ENCODE measurements at places on chromosomes 2 and 18.

- DNase-seq, result no peak
Measured at GRCh38 chr2:134203175-134203574, 50.7 kb upstream of the MGAT5 start.

DNA sequence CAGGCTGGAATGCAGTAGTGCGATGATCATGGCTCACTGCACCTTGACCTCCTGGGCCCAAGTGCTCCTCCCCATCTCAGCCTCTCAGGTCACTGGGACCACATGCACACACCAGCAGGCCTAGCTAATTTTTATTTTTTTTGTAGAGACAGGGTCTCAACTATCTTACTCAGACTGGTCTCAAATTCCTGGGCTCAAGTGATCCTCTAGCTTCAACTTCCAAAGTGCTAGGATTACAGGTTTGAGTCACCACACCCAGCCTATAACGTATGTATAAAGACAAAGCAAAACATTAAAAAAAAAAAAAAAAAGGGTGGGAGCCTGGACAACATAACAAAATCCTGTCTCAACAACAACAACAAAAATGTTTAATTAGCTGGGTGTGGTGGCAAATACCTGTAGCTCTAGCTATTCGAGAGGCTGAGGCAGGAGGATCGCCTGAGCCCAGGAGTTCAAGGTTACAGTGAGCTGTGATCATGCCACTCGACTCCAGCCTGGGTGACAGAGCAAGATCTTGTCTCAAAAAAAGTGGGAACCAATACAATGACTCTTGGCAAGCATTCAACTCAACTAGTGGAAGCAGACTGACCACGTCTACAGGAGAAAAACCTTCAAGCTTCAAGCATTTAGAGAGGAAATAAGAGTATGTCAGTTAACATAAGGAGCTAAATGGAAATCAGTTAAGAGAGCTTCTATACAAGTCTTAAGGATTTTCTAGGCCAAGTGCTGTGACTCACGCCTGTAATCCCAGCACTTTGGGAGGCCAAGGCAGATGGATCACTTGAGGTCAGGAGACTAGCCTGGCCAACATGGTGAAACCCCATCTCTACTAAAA lies 2.6 kb downstream of the GTF3C2 start:
- no peak for DNase-seq

DNA sequence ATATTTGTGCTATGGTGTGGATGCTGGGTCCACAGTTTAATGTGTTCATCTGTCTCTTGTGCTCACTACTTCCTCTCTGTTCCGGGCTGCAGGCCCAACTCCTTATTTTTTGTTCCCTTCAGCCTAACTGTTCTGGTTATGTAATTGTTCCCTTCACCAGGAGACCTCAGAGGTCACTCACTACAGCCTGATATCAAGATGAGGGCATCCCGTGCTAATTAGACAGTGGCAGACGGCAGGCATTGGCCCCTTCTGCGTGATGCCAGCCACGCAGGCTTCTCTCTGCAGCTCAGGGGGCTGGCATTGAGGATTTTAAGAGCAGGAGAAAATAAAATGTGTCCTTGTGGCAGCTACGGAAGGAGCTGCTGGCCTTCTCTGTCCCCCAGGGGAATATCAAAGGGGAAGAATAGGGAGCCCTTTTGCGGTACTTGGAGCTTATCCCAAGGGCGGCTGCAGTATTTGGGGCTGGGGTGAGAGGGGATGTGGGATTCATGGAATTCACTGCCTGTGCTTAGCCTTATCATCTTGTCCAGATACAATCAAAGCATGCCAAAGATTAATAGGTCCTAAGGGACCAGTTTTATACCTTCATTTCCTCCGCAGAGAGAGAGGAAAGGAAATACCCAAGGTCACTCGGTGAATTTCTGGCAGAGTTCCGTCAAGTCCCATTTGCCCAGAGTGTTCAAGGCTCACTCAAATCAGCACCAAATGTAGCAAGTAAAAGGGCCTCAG lies 53.3 kb upstream of the TRIB2 start:
- no peak for DNase-seq

DNA sequence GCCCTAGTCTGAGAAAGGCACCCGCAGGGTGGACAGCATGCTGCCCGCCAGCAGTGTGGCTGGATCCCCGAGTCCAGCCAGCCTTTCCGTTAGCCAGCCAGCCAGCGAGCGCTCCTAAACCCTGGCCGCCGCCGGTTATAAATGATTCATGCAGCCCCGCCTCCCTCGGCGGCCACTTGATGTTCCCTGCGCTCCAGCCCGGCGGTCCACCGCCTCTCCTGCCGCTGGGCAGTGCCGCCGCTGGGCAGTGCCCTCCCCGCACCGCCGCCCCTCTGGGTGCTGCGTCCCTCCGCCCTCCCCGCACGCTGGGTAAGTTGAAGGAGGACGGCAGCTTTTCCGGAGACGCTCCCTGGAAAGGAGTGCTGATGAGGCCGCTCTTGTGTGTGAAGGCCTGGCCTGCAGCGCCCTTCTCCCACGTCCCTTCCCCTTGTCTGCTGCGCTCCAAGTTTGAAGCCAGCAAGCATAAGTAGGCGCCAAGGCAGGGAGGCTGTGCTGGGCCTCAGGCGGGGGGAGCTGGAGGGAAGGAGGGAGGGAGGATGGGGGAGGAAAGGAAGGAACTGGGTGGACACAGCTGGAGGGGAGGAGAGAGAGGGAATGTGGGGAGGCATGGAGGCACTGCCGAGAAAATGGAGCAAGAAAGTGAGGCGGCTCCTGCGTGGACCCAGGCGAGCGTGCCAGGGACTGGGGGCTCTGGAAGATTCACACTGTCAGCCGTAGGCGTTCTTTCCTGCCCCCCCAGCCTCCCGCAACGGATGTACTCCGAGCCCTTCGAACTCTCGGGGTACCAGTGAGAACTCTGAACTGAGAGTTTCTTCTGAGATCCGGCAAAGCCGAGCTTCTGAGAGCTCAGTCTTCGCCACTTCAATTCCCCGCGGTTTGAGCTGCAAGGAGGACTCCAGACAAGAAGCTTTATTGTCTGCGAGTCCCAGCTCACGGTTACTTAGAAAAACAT lies 131.9 kb downstream of the GLI2 start:
- no peak for DNase-seq

DNA sequence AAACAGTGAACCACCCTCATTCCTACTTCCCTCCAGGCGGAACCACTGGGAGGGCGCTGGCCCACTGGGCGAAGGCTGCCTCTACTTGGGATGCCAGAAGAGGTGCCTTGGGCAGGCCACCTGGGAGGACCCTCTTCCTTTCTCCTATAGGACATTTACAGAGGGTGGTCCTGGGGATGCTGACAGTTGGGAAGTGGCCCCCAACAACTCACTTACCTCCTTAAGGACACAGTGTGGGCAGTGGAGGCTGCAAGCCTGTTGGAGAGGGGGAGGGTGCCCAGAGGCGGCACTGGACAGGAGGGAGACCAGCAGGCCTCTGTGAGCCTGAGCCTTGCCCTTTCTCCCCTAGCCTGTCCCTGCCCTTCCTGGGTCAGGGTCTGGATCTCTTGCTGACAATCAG lies 346.4 kb upstream of the HS6ST1 start:
- DNase-seq, result no peak

- no peak for DNase-seq
Measured at GRCh38 chr18:51881394-51881793, 458.6 kb upstream of the DCC start.

DNA sequence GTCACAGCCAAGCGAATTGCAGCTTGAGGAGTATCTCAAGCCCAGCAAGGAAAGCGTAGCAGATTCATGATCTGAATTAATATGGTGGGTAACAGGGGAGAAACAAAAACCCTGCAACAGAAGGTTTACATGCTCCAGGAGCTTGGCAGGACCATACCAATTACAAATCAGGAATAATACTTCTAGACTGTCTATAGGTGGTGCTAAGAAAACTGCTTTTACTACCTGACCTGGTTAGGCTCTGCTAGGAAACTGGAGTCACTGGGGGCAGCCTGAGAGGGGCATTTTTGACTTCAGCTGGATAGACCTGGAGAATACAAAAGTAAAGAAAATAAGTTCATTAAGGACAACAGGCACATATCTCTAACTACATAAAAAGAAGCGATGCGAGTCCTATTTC lies 24.6 kb upstream of the SPOPL start:
- DNase-seq, result no peak

GRCh38 chr2:11073251-11073650 lies 82.0 kb upstream of the SLC66A3 start:
- peak; percentile 3 for DNase-seq

DNA sequence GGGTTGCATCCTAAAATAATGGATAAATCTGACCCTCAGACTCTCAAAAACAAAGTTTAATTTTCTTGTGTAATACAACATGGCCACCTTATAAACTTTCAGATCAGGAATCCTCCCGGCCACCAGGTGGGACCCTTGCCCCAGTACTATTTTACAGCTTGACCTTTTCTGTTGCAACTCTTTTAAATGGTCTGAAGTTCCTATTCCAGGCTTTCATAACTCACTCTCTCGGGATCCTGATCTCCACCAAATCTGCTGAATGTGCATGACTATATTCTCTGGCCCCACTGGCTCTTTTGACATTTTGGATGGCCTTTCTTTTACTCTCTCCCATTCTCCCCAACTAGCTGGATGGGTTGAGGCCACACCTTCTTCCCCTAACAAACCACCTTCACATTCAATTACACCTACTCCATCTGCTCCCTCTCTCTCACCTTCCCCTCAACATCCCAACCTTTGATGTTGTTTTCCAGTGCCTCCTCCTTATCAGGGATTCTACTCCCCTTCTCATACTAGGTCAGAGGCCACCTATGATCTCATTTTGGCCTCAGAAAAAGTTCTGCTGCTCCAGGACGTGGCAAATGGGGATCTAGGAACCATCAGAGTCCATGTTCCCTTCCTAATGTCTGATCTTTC lies 70.8 kb downstream of the SESTD1 start:
- no peak for DNase-seq

GRCh38 chr18:47341678-47342077 lies 90.2 kb upstream of the SKOR2 start:
- no peak for DNase-seq

GRCh38 chr2:85405201-85406059 lies 4.7 kb downstream of the CAPG start:
- DNase-seq, result peak; percentile 32

GRCh38 chr2:74100254-74101216 lies 47.2 kb downstream of the BOLA3 start:
- no peak for DNase-seq

GRCh38 chr2:165897074-165897473 lies 56.5 kb downstream of the TTC21B start:
- DNase-seq, result no peak

- DNase-seq, result no peak
Measured at GRCh38 chr18:70762812-70763211, 474.0 kb downstream of the SOCS6 start.

DNA sequence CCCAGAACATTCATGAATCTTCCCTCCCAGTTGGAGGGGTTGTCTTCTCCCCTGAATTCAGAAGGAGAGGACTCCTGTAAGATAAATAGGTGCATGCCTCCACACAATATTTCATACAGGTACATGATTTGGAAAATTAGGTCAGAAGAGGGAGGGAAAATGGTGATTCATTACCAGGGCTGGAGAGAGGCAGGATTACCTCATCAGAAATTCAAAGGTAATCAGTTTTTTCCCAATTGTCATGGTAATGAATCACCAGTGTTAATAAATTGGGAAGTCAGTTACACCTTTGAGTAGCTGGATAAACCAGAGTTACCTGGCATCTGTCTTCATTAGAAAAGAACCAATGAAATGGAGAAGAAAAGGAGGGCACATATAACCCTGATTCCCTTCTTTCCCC lies 128.5 kb downstream of the EN1 start:
- DNase-seq, result no peak

DNA sequence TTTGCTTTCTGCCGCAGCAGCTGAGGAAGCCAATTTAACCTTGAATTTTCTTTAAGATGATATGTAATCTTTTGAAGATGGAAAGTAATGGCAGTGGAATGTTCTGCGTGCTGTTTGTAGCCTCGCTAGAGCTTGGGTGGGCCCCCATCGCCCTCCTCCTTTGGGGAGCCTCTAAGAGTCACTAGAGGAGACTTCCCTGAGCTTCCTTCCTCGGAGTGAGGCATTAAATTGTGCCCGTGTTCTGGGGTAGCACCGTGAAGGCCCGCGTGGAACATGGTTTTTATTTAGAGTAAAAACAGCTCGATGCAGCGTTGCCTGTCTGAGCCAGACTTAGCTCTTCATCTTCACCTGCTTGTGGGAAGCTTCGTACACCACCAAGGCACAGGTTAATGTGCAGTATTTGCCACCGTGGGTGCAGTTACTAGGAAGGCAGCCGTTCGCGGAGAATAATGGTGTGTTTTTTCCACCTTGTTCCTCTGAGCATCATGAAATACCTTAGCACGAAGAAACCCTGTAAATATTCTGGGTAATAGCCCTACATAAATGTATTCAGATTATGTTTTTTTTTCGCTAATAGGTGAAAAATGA lies 38.5 kb downstream of the NCK2 start:
- DNase-seq, result no peak

DNA sequence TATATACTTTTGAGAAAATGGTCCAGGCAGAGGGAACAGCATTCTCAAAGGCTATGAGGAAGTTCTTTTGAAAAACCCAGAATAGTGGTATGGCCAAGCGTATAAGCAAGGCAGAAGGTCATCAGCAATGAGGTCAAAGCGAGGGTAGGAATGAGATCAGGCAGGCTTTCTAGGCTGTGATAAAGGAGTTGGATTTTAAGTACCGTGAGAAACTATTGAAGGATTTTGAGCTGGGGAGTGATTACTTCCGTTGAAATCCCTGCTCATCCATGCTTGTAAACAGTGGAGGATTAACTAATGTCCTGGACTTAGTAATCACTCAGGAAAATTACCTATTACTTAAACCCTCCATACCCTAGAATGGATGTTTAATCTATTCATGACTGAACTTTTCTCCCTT lies 50.2 kb downstream of the EMILIN2 start:
- no peak for DNase-seq

GRCh38 chr2:16718576-16719484 lies 53.2 kb upstream of the CYRIA start:
- DNase-seq, result no peak

GRCh38 chr2:237483018-237483731 lies 3.9 kb upstream of the MLPH start:
- DNase-seq, result no peak

GRCh38 chr2:54899576-54900200 lies 150.6 kb downstream of the RTN4 start:
- DNase-seq, result no peak

DNA sequence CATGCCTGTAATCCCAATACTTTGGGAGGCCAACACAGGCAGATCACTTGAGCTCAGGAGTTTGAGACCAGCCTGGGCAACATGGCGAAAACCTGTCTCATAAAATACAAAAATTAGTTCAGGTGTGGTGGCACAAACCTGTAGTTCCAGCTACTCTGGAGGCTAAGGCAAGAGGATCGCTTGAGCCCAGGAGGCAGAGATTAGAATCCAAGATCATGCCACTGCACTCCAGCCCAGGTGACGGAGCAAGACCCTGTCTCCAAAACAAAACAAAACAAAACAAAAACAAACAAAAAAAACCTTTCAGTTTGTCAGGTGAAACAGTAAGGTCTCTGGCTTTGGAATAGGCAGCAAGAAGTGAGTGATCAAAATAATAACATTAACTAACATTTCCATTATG lies 84.6 kb downstream of the CLHC1 start:
- no peak for DNase-seq

DNA sequence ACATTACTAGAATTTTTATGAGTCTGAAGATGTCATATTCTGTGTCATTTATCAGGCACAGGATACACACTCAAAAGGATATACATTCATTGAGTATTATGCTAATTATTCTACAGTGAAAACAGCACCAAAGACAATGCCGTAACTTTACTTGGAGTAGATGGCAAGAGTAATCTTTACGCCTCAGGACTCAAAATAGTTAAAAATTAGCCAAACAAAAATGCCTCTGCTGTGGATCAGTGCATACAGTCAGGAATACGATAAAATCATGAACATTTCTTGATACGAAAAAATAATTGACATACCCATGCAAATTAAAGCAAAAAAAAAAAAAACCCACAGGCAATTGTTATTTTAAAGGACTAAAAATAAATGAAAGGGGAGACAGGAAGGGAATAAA lies 129.7 kb downstream of the NETO1 start:
- DNase-seq, result no peak
